ENCODE measurements at places on chromosomes 12 and 14.

GRCh38 chr12:124531281-124531745 lies 36.1 kb downstream of the NCOR2 start:
- DNase-seq: no peak

DNA sequence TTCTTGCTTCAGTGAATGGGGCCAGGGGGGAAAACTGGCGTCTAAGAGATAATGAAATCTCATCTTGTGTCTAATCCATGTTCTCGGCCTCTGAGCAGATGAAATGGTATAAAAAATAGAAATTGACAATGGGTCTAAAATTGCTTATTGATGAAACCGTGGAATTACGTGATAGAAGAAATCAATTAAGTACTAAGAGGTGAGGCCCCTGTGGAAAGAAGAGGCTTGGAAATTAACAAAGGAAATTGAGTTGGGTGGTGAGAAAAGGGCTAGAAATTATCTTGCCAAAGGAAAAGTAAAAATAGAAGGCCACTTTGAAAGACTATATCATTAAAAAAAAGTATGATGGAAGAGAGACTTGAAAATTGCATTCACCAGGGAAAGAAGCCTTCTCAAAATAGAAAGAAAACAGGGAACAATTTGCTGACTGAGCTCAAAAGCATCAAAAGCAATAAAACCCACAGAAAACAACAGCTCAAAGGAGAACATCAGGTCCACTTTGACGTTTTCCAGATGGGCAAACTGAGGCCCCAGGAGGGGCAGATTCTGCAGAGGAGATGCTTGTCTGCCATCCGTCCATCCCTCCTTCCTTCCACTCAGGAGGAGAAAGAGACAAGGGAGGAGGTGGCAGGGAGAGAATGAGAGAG lies 226.1 kb upstream of the RTL1 start:
- DNase-seq: no peak

DNA sequence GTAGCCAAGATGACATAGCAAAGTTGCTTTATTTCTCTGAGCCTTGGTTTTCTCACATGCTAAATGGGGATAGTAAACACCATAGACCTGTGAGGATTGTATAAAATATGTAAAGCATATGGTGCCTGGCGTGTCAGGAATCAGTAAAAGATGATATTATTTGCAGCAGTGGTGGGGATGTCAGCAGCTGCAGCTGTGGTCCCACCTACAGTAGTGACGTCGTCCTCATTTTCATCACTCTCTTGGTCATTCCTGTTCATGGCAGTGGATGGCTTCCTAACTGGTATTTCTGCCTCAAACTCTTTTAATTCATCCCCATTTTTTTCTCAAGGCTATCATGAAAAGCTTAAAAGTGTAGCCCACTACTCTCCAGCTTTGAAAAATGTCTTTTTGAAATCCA lies 12.1 kb downstream of the BMAL2 start:
- no peak for DNase-seq

- no peak for DNase-seq
Measured at GRCh38 chr12:76462668-76463224, 96.8 kb downstream of the OSBPL8 start.

DNA sequence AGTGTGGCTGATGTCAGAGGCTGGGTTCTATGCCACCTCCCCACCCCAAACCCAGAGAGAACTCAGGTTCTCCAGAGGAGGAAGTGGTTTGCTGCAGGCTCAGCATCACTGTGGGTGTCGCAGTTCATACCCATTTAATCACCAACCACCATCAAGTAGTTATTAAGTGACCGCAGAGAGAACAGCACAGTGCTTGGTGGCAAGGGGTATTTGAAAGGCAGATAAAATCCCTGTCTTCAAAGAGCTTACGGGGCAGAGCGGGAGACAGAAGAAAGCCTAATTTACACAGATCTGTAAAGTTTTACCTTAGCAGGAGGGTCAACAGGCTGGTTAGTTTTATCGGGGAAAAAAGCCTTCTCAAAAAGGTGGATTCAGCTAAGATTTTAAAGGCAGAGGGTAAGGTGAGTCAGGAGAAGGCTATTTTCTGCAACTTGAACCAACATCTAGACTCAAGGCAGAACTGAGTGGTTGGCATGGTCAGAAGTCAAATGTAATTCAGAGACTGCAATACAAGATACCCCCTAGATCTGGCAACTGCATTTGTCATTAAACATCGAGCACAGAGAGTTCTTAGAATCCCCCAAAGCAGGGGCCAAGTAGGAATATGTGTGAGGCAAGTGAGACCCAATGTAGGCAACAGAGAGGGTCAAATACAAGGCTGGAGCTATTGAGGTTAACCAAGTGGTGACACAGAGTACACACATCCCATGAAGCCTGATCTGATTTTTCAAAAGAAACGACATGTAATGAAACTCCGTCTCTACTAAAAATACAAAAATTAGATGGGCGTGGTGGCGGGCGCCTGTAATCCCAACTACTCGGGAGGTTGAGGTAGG lies 13.2 kb downstream of the PXN start:
- DNase-seq: no peak

- DNase-seq: peak; percentile 94
Measured at GRCh38 chr12:50201987-50202521, 34.9 kb upstream of the CERS5 start.

GRCh38 chr14:68879321-68879781 lies 86.5 kb upstream of the ZFP36L1 start:
- no peak for DNase-seq

GRCh38 chr12:20805921-20806320 lies 4.6 kb upstream of the SLCO1B3 start:
- no peak for DNase-seq

DNA sequence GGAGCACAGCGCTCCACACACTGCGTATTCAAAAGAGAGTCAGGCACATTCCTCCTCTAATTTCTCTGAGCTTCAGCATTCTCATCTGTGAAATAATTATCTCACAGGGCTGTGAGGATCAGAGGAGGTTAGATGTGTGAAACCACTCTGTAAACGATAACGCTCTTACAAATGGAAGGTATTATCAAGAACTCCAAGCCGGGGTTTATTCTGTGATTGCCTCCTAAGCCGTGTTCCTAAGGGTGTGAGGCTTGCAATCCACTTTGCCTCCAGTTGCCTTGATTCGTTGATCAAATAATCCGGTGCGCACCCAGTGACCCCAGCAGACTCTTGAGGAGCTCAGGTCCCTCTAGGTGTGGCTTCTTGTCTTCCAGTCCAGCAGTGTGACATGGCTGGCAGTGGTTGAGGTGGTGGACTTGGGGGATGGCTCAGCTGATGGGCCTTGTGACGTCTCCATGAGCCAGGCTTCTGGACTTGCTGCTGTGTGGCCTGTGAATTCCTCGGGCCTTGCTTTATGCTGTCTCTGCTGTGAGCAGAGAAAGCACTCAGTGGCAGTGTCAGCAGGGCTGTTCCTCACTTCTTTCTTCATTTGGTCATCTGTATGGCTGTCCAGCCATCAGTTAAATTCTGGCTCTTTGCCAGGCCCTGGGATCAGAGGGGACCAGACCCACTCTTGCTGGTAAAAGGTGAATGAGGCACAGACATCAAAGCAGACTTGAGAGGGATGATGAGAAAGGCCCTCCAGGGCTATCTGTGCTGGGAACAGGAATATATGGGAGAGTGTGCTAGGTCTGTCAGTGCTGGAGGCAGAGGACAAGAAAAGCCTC lies 71.0 kb downstream of the SLC25A47 start:
- no peak for DNase-seq

- peak; percentile 74 for DNase-seq
Measured at GRCh38 chr14:54364555-54365415, 32.0 kb upstream of the CDKN3 start.

- peak; percentile 81 for DNase-seq
Measured at GRCh38 chr12:71556875-71557274, 106.8 kb downstream of the ZFC3H1 start.

GRCh38 chr12:122876731-122877130 lies 19.2 kb downstream of the VPS37B start:
- DNase-seq: no peak

GRCh38 chr12:25155022-25155576 lies 39.9 kb downstream of the DNAI7 start:
- peak; percentile 25 for DNase-seq

- no peak for DNase-seq
Measured at GRCh38 chr12:105882404-105882803, 256.4 kb downstream of the NUAK1 start.

DNA sequence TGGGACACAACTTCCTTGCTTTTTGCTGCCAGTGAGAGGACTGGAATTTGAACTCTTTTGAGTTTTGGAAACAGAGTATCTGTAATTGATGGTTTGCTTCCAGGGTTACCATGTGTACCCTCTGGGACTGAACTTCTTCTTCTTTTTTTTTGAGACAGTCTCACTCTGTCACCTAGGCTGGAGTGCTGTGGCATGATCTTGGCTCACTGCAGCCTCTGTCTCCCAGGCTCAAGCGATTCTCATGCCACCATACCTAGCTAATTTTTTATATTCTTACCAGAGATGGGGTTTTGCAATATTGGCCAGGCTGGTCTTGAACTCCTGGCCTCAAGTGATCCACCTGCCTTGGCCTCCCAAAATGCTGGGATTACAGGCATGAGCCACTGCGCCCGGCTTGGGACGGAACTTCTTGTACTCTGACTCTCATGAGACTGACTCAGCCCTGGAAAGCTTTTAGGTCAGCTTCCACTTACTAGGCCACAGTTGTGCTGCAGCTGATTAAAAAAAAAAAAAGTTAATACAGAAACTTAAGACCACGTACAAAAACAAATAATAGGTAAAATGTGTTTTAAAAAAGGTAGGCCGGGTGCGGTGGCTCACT lies 15.8 kb downstream of the SEL1L start:
- DNase-seq: no peak

GRCh38 chr12:1122786-1123185 lies 131.8 kb downstream of the ERC1 start:
- no peak for DNase-seq

- DNase-seq: no peak
Measured at GRCh38 chr12:123388951-123389559, 5.1 kb downstream of the KMT5A start.

DNA sequence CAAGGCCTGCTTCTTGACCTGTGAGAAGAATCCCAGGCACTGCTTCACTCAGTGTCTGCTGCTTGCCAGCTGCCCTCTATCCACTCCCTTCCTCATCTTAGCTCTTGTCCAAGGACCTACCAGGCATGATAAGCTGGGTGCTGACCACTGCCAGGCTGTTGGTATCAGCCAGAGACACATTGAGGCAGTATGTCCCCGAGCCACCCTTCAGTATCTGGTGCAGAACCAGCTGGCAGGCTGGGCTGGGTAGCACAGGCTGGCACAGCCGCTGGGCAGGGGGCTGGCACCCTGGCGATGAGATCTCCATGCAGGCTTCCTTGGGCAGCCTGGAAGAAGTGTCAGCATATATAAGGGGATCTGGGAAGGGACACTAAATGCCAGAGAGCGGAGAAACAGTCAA lies 10.5 kb downstream of the PMEL start:
- no peak for DNase-seq

GRCh38 chr14:24875203-24875838 lies 174.6 kb downstream of the STXBP6 start:
- no peak for DNase-seq

- DNase-seq: no peak
Measured at GRCh38 chr12:24054416-24054815, 104.9 kb upstream of the SOX5 start.

DNA sequence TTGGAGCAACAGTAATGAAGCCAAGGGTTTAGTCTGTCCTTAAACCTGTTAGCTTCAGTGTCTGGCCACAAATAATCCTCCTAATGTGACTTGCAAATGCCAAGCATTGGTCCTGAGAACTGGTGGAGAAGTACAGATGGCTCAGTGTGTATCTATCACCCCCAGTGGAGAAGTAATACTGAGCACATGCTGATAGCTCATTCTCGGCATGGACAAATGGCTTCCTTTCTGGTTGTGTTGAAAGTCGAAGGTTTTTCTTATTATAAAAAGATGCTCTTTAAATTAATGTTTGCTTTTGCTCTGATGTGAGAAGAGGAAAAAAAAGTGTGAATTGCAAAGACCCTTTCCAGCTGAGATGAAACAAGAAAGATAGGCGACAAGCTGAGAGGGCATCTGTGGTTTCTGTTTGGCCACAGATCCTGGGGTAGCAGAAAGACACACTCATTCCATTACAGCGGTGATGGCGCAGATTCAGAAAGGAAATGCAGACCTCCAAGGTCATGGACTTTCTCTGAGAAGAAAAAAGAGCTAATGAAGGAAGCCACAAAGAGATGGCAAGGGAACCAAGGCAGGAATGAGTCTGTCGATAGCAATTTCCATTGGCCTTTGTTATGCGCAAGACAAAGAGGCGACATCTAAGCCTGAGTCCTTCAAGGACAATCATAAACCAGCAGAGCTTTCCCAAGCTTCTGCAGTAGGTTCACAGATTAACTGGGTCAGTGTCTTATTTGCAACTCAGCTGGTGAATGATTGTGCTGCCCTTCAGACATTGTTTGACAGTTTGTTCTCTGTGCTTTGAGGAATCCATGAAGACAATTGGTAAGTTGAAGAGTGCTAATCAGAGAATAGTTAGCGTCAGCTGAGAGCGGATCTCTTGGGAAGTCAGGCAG lies 155.5 kb upstream of the RGS6 start:
- no peak for DNase-seq

DNA sequence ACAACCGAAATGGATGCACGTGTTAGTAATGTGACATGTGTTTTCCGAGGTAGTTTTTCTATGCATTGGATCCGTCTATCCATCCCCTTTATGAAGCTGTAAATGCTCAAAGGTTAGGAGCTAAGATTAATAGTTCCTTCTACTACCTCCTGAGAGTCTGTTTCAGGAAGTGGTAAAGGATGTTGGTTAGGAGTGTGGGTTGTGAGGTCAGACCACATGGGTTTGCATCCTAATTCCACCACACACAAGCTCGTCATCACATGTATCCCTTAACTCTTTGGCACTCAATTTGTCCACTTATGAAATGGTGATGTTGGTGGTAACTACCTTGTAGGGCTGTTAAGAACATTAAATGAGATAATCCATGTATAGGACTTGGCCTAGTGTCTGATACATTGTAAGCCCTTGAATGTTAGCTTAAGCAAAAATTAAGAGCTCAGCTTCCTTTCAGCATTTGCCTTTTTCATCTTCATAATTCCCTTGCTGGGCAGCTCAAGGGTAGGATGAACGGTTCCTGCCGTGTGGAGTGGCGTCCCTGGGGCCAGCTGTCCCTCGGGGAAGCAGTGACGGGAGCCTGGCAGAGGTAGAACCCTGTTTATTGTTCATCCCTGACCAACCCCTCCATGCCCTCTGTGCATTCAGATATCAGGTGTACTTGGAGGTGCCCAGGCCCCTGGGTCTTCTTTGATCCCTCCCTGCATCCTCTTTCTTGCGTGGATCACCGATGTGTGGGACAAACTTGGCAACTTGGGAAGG lies 52.3 kb downstream of the TSPAN9 start:
- DNase-seq: peak; percentile 59

- DNase-seq: no peak
Measured at GRCh38 chr12:86122846-86123468, 133.2 kb downstream of the MGAT4C start.

DNA sequence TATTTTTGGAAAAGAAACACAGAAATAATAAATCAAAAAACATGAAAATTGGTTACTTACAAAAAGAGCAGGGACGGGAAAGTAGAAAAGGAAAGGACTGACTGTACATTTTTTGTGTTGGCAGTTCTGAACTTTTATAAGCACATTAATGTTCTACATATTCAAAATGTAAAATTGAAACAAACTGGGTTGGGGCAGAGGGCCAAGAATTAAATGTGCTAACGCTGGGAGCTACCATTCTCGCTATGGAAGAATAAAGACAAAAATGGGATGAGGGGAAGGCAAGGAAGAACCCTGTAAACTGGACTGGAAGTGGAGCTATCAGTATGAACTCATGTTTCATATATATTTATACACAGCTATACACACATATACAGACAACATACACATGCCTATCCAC lies 24.5 kb downstream of the ATP2B1 start:
- no peak for DNase-seq

GRCh38 chr12:18720690-18721089 lies 17.1 kb downstream of the PLCZ1 start:
- no peak for DNase-seq

GRCh38 chr12:47147739-47148138 lies 68.0 kb upstream of the AMIGO2 start:
- peak; percentile 18 for DNase-seq
